Hematopoietic multipotent progenitor cell treated with erythropoietin and hydrocortisone succinate and interleukin-3 and kit ligand, for 4 days (in vitro differentiated cells): ENCODE measurements at places on chromosomes 6 and 20.

GRCh38 chr20:6583134-6583738, 184.2 kb upstream of the BMP2 start:
- DNase-seq: peak; percentile 74

GRCh38 chr20:11041396-11041795, 367.6 kb upstream of the JAG1 start:
- no peak for DNase-seq

DNA sequence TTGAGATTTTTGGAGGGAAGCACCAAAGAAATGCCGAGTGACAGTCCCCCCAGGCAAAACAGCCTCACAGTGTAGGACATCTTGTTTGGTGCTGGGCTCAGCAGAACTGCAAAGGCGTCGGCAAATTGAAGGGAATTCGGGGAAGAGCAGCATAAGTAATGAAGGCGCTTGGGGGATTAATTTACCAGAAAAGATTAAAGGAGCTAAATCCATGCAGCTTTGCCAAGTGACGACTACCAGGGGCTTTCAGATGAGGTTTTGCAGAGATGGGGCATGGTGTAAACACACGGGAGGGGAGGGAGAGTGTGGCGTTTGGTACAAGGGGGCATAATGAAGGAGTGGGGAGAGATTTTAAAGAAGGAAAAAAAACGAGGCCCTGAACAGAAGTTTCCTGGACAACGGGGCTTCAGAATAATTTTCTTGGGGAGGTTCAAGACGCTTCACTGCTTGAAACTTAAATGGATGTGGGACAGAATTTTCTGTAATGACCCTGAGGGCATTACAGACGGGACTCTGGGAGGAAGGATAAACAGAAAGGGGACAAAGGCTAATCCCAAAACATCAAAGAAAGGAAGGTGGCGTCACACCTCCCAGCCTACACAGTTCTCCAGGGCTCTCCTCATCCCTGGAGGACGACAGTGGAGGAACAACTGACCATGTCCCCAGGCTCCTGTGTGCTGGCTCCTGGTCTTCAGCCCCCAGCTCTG, 45.4 kb upstream of the CDH22 start:
- no peak for DNase-seq

- DNase-seq: peak; percentile 73
Measured at GRCh38 chr20:967796-968742, 34.0 kb downstream of the RSPO4 start.

GRCh38 chr6:39104528-39104927, 10.5 kb downstream of the SAYSD1 start:
- no peak for DNase-seq

- no peak for DNase-seq
Measured at GRCh38 chr6:131635384-131636340, 1.4 kb upstream of the ENPP3 start.

DNA sequence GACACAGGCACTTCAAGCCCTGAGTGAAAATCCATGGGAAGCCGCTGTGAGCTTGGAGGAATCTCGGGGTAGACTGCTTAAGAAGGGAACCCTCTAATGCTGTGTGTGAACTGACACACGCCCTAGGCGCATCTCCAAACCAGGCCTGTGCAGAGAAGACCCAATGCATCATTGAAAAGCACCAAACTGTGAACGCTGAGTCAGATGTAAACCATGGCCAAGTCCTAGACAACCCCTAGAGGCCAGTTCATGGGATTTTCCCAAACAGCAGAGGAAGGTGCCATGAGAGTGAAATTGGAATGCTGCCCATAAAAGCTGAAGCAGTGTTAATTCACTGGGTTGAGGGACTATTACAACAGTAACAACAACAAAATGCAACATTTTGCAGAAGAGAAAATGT, 296.5 kb downstream of the SMOC2 start:
- DNase-seq: no peak

GRCh38 chr20:57753332-57754164, 43.7 kb upstream of the PMEPA1 start:
- no peak for DNase-seq

GRCh38 chr6:96972689-96973088, 48.2 kb downstream of the KLHL32 start:
- DNase-seq: no peak

- DNase-seq: peak; percentile 68
Measured at GRCh38 chr6:33633462-33634158, 12.5 kb downstream of the ITPR3 start.

GRCh38 chr20:16574656-16575355, 1.6 kb upstream of the KIF16B start:
- peak; percentile 89 for DNase-seq

GRCh38 chr6:34583461-34583860, 27.3 kb upstream of the SPDEF start:
- DNase-seq: no peak

- DNase-seq: peak; percentile 35
Measured at GRCh38 chr20:49306903-49307620, 29.2 kb upstream of the ZNFX1 start.

GRCh38 chr6:43665376-43665775, 20.5 kb downstream of the RSPH9 start:
- DNase-seq: no peak

DNA sequence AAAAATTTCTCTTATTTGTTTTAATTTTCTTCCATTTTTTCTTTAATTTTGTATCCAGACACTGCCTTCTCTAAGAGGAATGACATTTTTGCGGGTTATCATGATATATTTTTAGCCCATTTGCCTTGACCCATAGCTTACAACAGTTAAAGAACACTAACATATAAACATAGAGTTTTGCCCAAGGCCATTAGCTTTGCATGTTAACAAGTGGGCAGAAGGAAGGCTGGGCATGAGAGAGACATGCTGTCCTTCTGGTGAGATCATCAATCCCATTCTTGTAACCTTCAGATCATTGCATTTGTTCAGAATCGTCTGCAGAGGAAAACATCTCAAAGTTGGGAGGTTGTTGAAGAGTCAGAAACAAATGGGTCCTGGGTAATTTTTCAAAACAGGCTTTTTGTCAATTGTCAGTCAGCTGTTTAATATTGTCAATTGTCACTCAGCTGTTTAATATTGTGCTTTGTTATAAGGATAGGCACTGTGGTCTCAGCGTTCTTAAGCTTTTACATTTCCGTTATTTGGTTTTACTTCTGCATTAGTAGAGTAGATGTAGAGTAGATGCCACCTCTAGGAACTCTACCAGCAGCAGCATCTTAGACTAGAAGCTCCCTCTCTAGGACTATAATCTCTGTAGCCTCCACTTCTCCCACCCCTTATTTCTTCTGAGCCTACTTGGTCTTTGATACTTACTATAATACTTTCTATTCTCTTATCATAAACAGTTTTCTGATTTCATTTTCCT, 243.1 kb downstream of the ESR1 start:
- no peak for DNase-seq

- peak; percentile 89 for DNase-seq
Measured at GRCh38 chr6:155327326-155328073, 13.2 kb upstream of the TFB1M start.

DNA sequence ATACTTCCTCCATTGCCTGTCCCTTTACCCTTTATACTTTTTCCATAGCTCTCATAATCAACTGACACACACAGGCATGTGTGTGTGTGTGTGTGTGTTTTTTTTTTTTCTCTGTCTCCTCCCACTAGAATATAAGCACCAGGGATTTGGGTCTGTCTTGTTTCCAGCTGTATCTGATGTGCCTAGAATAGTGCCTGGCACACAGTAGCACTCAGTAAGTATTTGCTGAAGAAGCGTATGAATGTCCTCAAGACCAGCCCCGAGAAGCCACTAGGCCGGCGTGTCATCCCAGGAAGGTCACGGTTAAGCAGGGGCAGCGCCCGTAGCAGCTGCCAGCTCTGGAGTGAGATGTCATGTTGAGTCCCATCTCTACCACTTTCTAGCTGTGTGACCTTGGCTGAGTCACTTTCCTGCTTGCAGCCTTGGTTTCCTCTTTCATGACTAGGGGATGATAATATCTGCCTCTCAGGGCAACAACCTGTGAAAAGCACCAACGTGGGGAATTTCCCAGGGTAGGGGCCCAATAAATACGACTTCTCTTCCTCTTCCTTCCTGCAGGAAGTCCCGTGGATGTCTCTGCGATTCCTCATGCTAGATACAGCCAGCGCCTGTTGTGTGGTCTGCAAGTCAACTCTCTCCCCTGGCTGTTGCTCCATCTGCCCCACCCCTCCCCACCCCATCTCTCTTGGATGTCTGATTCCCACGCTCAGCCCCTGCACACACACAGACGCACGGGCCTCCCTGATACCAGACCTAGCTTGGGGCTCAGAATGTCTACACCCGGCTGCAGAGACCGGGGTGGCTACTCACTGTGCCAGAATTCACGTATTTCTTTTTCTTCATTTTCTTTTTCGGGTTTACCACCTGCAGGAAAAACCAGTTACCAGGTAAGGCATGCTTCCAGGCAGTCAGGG, 58.1 kb downstream of the RAB44 start:
- peak; percentile 41 for DNase-seq

GRCh38 chr20:39117491-39117890, 155.3 kb downstream of the DHX35 start:
- DNase-seq: peak; percentile 49

DNA sequence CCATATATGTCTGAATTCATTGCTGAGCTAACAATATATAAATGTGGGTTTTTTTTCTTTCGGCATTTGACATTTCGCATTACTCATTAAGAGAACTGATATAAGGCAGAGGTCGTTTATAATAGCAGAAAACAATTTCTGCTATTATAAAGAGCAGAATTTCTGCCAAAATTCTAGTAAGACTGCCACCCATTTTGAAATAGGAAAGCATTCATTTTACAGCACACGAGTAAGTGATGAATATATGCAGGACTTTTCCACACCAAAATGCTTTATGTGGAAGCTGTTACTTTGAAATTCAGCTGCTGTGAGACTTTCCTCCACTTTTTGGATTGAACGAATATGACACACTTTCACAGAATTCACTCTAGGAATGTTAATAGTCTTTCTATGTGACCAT, 610.9 kb upstream of the MAN1A1 start:
- no peak for DNase-seq

DNA sequence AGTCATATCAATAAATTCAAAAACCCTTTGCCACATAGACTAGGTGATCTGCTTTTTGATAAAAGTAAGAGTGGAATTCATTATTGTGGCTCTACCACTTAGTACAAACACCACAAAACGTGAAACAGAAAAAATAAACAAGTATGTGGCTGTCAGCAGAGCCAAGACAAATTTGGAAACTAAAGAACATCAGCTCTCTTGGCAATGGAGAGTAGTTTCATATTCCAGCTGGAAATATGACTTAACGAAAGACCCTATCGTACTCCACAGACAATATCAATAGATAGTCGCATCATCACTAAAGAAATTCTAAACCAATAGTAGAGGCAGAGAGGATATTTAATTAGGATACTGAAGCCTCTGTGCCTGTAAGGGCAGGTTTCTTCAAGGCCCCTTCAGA, 20.8 kb downstream of the TBX18 start:
- no peak for DNase-seq

DNA sequence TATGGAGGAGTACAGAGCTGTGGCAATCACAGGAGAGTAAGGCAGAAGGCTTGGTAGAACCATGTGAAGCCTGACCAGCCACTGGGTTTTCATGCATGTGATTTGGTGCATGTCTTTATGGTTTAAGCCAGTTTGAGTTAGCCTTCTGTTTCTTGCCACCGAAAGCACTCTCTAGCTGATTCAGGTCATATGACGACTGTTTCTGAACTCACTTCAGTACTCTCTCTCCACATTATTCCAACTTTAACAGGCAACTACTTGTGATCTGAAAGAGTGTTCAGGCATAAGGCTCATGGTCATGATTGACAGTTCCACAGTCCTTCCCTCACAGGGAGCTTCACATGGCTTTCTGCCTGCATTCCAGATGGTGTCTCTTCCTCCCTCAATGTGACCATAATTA, 63.3 kb upstream of the TAB2 start:
- no peak for DNase-seq

DNA sequence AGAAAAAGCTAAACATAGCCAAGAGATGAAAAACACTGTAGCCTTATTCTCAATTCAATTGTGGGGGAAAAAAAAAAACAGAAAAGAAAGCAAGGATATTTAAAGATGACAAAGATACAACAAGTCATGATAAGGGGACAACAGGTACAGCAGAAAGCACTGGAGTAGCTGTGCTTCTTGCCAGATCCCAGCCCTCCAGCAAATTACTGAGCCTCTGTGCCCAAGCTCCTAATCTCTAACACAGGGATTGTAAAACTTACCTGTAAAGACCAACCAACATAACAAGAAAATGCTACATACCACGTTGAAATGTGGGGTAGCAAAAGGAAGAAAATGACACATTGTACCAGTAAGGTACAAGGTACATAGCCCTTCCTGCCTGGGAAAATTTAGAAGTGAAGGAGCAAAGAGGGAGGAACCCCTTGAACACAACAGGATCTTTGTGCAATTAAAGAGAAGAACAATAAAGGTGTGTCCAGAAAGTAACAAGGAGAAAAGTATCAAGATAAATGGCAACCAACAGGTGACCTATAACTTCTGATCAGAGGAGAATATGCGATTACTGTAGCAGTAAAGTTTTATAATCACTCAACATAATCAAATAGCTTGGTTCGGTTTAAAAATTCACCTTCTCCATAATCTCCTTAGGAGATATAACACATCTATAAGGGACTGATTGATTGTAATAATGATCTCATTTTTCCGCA, 30.6 kb downstream of the PREP start:
- DNase-seq: no peak

GRCh38 chr6:27495386-27496135, 22.7 kb upstream of the ZNF184 start:
- DNase-seq: peak; percentile 83

DNA sequence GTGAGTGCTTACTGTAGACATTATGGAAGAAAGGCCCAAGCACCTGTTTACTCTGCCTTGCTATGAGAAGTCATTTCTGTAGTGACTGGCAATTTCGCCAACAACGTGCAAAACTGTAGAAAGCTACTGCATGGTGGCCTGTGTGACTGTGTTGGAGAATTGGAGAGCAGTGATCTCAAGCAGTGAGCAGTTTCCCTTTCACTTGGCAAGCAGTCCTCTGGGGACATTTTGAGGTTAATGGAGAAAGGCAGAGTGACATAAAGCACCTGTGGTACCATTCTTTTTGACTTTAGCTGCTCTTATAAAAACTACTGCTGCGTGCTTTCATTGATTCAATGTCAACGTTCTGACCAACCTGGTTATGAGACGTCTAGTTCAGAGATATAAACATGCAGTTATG, 382.6 kb upstream of the JAG1 start:
- DNase-seq: no peak

DNA sequence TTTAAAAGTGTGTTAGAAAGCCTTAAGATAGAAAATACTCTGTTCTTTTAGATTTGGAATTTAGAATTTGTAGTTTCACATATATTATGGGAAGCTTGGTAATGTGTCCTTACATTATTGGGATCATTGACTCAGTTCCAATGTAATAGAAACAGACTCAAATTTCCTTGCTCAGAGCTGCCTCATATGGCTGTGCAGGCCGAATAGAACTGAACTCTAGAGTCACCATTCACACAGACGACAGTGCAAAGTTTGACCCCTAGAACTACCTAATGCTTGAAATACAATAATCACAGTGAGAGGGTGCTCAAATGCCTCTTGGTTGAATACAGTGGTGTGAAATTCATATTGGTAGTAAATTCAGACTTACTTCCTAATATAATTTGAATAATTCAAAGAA, 482.7 kb upstream of the CITED2 start:
- DNase-seq: no peak
